Prostate gland (tissue), 2 donors: ENCODE measurements at places on chromosomes 3 and 15.

DNA sequence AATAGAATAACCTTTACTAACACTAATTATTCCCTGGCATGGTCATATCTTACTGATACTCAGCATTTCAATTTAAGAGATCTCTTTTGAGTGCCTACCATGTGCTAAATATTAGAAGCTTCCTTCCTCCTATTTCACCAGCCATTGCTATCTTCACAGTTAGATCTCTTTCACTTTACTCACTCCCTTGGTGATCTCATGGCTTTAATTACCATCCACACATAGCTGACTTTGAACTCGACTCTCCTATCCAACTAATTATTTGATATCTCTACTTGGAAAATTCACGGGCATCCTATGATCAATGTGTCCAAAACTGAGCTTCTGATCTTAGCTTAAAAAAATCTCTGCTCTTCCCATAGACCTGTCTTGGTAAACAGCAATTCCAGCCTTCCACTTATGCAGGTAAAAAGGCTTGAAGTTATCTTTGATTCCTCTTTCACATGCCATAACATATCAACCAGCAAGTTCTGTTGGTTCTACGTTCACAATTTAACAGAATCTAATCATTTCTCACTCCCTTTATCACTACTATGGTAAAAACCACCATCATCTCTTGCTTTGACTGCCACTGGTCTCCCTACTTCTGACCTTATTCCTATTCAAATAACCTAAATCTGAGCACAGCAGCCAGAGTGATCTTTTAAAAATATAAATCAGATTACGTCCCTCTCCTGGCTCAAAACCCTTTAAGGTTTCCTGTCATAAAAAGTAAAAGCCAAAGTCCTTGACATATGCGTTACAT, 41.8 kb downstream of the HLTF start:
- DNase-seq, result no peak

DNA sequence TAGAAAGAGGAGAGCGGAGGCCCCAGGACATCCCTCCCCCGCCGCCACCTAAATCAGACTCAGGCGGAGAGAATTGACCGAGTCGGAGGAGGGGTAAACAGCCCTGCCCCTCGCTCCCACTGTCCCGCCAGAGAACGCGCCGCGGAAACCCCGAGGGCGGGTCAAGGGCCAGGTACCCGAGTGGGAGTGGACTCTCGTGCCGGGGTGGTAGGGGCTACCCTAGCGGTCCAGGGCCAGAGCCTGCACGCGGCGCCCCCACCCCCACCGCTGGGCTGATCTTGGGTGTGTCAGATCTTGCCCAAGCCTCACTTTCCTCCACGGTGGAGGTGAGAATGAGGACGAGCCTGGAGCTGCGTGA, 19.0 kb downstream of the SPATA12 start:
- peak; percentile 17 for DNase-seq

DNA sequence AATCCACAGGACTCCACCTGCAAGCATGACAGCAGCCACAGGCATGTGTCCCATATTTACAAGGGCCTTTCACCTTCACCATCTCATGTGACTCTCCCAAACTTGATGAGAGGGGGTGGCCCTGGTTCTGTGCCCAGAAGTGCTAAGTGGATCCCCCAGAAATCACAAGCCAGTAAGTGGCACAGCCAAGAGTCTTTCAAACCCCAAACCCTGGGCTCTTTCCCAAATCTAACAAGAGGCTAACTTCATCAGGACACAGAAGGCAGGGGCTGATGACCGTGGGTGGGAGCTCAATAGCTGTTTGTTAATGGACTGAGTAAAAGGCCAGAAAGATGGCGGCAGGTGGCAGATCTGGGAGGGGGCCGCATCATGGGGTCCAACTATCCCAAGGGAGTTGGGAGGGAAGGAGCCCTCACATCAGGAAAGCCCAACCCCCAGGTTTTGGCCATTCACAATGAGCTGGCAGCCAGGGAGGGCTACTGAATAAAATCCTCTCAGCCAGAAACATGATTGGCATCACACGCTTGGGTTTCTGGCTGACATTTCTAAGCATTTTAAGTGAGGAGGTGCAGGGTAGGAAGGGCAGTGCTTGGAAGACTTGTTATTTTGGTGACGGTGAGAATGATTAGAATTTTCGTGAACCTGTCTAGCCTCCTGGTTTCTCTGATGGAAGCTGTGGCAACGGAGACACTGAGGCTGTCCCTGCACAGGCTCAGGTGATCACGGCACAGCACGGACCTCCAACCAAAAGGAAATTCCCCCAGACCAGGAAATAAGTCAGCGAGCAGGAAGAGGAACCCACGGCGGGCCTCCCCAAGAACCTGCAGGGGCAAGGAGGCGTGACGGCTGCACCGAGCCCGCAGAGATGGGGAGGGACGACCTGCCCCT, 109.3 kb downstream of the OXNAD1 start:
- no peak for DNase-seq

DNA sequence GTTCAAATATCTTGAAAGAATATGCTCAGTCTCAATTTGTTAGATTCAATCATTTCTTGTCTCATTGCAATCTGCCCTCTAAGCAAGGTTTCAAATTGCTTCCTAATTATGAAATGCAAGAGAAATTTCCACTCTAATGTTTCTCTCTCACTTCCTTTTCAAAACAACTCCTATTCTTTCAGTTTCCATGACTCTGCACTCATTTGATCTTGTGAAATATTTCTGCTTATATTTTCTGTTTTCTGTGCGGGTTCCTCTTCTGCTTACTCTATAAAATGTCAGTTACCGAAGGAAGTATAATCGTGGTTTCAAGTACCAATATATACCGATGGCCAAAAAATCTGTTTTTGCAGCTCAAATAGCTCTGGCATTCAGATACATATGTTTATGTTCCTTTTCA, 521.9 kb upstream of the NAALADL2 start:
- DNase-seq, result no peak

DNA sequence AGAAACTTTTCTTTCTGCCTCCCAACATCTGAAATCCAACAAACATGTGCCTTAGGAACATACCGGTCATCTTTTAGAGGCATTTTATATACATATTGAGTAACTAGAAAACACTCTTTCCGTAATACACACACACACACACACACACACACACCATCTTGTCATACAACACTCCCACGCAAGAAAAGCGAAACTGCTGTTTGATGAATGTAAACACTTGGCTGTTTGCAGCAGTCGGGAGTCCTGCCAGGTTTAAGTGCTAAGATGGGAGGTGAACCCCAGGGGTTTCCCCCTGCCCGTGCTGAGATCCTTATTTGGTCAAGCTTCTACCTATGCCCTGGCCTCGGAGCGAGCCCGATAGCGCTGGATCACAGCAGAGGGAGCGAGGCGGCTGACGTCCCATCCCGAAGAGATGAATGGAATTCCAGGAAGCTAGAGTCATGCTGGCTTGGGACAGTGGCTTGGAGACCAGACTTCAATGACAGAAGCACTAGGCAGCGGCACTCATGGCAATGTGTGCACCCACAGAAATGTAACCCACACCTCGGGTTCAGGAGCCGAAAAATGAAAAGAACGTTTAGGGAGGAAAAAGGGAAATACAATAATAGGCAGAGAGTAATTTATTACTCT, 1.3 kb upstream of the THBS1 start:
- DNase-seq, result peak; percentile 80
